Activated CD4-positive, alpha-beta memory T cell treated with anti-CD3 and anti-CD28 coated beads, Interleukin-2, amount 10 ng/mL, durations not matched to agents 7 days and 5 days (primary cell): ENCODE measurements at places on chromosomes 3 and 15.

GRCh38 chr15:69806287-69806915 is 291.3 kb downstream of the TLE3 start:
- no peak for DNase-seq
- H3K36me3 ChIP-seq: no peaks in the 10 kb centered on the region
- H3K27ac ChIP-seq: no peak overlapping the region
- H3K4me1 ChIP-seq: peaks cover 10% of the 10 kb centered on the region
- no peak overlapping the region for H3K4me3 ChIP-seq

DNA sequence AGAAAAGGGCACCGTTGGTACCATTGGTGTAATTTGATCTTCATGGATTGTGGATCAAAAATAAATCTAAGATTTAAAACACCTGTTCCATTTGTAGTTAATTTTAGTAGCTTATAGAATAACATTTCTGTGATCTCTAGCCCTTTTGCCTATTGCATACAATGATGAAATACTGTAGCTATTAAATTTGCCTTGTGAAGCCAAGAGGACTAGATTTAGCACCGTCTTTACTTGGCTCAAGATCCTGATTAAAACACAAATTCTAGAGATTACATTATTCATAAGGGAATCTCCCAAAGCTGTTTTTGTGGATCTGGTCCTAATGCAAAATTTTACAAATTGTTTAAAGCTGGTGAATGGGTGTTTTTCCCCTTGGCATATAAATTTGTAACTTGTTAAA is 8.2 kb downstream of the TBC1D23 start:
- H3K27me3 ChIP-seq: no peaks in the 10 kb centered on the region
- peaks cover 12% of the 10 kb centered on the region for H3K4me1 ChIP-seq
- no peak overlapping the region for H3K27ac ChIP-seq
- no peak overlapping the region for H3K4me3 ChIP-seq

- peak; percentile 41 for DNase-seq
- H3K4me1 ChIP-seq: peaks cover 49% of the 10 kb centered on the region
- H3K36me3 ChIP-seq: peaks cover 30% of the 10 kb centered on the region
- H3K4me3 ChIP-seq: peak overlapping the region; percentile 93
These were observed 718 bp downstream of the BNIP2 start for GRCh38 chr15:59688423-59688781.

DNA sequence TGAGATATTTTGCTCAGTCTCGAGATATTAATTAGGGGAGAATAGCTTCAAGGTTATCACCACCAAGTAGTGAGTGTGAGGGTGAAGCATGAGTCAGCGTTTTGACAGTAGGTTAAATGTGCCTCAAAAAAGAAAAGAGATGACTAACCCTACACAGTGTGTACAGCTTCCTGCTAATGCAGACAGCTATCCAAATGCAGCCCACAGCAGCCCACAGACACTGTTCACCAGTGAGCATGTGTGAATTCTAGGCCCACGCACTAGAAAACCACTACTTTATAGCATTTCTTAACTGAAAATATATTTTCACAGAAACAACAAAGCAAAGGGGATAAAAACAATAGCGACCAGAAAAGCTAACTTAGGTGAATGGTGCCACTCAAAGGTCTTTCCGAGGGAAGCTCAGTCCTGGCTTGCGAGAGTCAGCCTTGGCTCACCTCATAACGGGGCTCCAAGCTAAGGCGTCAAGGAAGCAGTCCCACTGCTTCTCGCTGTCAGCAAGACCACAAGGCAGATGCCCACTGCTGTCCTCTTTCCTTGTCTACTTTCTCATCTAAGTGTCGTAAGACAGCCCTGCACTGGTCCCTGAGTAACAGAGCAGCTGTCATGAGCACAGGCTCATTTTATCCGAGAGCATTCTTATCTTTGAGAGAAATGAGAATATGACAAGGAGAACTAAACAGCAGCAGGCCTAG is 47.6 kb downstream of the TXNRD3 start:
- peaks cover 4% of the 10 kb centered on the region for H3K27me3 ChIP-seq
- peaks cover 11% of the 10 kb centered on the region for H3K4me1 ChIP-seq
- DNase-seq: peak; percentile 32
- H3K27ac ChIP-seq: no peak overlapping the region
- H3K36me3 ChIP-seq: no peaks in the 10 kb centered on the region
